ENCODE measurements at places on chromosomes 3 and 15.

DNA sequence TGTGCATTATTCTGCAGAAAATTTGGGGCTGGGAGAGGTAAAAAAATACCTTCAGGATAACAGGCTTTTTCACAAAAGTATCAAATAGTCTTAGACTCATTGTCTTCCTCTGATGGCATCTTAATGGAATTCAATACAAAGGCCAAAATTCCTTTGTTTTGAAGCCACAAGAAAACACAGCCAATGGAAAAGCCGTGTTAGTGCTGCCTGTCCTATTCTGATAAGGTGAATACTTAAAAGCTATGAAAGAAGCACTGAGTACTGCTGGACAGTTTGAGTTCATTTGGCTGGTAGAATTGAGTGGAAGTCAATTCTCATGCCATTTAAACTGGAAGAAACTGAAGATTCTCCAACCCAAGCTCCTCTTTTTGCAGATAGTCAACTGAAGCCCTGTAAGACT is 395.3 kb upstream of the TPRG1 start:
- DNase-seq = no peak

DNA sequence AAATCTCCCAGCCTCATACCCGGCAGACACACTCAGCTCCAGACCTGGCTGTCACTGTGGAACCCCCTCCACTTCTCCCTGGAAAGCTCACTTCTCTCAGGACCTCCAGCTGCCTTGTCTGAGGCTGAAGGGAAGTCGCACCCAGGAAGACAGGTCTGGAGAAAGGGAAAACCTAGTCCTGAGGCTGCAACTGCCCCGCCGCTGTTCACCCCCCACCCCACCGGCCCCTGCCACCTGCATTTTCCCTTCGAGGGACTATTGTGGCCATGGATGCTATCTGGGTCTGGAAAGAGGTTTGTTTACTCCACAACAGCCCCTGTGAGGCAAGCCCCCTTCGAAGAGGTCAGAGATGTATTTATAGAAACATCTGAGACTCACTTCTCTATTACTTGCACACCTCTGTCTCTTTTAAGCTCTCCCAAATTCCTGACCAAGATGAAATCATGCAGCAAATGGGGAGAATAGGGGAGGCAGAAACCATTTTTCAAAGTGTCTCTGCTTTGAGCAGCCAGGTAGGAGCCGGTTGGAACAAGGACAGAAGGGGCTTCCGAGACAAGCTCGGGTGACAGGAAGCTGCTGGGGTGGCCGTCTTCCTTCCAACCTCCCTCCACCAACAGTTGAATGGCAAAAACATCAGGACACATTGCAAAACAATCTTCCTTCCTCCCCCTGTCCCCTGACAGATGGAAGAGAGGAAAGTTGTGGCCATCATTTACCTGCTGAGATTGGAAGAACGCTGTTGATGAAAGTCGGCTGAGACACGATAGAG is 518 bp downstream of the COLQ start:
- DNase-seq = no peak

DNA sequence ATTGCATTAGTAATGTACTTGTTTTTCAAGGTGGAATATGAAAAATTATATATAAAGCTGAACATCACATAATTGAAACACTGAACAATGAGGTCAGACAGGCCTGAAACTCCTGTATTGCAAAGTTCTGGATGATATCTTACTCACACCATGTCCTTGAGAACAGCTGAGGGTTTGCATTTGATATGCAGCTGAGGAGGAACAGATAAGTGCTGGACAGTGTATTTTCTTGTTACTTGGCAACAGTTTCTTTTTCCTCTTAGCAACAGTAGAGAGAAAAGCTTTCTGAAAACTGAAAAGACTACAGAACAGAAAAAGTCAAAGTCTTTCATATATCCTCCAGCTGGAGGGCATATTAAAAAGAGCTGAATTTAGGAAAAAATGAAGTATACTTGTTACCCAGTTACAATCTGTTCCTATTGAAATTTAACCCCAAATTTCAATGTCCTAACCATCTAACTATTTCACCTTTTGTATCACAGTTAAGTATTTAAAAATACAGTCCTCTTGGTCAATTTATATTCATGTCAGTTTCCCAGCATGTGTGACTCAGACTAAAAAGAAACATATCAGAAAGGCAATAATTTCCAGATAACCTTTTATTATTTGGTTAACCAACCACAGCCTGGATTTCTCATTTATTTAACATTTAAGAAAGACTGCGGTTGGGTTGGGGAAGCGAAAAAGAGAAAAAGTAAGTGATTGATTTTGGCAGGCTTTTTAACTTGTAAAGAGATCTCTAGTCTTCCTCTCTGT is 733.0 kb upstream of the DPPA4 start:
- no peak for DNase-seq

GRCh38 chr3:118000219-118000618 is 1034.4 kb downstream of the IGSF11 start:
- DNase-seq = no peak

DNA sequence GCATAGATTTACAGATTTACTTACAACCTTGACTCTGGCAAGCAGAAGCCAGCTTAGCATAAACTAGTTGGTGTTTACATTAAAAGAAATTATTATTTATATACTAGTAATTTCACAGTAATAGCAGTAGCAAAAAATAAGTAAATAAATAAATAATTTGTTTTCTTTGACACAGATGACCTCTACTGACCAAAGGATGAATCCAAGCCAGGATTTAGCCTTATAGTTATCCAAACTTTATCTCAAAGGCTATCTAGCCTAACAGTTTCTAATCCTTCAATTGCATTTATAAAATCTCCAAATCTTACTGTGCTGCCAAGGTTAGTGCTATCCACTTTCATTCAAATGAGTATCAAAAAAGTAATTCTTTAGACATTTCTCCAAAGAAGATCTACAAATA is 64.3 kb downstream of the FRMD5 start:
- no peak for DNase-seq

All from HCEC 1CT (cell line).